ENCODE measurements at places on chromosomes 1 and 21.
A peak's percentile ranks its signal among the peaks of the same experiment; 100 is the strongest.

DNA sequence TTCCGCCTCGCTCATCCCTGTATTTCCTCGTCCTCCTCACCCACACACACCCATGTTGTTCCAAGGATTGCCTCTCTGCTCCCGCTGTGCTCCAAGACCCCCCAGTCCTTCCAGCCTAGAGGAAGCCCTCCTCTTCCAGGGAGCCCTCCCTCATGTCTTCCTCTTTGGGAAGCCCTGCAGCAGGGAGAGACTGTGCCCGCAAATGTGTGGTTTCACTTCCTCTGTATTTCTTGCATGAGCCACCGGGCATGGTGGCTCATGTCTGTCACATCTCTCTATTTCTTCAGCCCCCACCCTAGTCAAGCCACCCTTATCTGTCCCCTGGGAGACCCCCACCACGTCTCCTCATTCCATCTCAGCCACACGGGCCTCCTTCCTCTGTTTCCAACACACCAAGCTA, 57.5 kb upstream of the PAX7 start:
- no peak for DNase-seq

GRCh38 chr21:42796327-42797062, 82.8 kb downstream of the WDR4 start:
- DNase-seq = no peak

GRCh38 chr1:89822999-89823628, 2.3 kb downstream of the LRRC8D start:
- no peak for DNase-seq

- no peak for DNase-seq
These were observed 46.0 kb downstream of the PTPRU start for GRCh38 chr1:29282135-29282923.

DNA sequence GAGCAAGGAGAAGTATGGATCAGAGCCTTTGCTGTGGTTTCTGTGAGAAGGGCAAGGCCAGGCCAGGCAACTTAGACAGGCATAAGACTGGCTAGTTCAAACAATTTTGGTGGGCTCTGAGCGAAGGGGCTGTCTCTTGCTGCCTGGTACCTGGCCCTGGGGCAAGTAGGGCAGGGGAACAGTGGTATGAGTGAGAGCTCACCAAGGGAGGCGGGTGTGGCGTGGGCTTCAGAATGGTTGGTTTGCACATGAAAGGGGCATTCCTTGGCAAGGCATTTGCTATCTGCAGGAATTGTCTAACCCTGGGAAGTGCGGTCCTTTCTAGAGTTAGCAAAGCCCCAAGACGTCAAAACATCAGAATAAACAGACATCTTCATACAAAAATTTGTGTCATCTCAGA, 210.5 kb downstream of the CAMTA1 start:
- no peak for DNase-seq

DNA sequence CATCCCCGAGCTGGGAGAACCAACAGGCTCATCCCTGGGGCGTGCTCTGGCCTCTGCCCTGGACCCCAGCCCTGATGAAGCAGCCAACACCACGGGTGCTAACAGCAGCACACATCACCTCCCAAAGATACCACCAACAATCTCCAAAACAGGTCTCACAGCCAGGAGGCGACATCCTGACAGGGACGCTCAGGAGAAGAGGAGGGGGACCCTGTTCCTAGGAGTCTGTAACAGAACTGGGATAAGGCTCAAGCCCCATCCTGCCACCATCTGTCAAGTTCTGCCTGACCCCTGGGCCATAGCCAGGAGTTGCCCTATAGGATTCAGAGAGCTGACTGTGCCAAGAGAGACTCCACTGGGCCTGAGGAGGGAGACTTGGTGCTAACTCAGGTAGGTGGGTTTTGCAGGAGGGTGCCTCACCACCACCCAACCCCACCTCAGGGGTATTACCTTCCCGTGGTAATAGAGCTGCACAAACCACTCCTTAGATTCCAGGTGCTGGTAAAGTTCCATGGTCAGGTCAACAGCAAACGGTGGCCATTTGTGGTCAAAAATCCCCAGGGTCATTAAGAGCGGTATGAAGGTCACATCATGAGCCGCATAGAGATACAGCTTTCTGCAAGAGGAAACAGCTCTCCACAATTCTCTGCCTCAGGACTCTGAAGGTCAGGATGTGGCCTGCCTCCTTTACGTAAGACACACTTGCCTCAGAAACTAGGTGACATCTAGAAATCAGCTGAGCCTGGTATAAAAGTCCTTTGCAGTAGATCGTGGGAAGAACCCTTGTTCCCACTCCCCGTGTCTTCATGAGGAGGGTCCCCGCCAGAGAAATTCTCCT, 22.3 kb downstream of the ACP6 start:
- no peak for DNase-seq

DNA sequence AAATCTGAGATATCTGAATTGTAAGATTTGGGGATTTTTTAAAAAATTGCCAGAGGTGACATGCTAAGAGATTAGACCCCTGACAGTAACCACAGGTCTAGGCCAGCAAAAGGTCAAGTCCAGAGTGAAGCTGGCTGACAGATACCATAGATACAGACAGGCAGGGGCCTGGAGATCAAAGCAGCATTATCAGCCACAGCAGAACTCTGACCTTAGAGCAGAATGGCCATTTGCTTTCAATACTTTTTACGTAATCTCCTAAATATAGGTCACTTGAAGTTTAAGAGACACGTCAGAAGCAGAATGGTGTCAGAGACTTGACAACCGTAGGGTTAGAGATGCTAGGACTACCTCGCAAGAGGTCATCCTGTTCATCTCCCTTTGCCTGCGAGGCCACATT, 40.8 kb upstream of the RXRG start:
- no peak for DNase-seq

- no peak for DNase-seq
These were observed 15.4 kb downstream of the SLC2A7 start for GRCh38 chr1:9010781-9011323.

- no peak for DNase-seq
These were observed 16.9 kb upstream of the KIAA0040 start for GRCh38 chr1:175209493-175209921.

DNA sequence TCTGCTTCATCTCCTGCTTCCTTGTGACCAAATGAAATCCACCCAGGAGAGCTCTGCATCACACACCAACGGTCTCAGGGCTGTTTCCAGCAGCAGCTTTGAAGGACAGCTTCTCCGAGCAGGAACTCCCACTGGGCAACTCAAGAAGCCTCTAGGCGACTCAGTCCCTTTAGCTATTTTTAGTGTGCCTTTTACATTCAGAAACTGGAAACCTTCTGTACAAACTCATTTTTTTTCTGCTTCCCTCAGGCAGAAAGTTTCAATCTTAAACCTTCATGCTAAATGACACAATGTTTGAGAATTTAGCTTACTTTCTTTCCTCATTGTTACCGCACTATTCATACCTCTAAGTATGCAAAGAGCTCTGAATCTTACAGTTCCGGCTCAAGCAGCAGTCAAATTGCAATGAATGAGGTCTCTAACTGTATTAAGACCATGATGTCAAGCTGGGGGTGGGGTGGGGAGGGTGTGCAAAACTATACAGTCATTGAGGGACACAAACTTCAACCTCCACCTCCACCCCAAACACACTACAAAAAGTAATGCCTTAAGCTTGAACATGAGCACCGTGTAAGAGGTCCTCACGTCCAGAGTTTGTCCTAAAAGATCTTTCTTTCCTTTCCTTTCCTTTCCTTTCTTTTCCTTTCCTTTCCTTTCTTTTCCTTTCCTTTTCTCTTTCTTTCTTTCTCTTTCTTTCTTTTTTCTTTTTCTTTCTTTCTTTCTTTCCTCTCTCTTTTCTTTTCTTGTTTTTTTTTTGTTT, 16.4 kb upstream of the TARBP1 start:
- no peak for DNase-seq

- peak; percentile 84 for DNase-seq
These were observed at the start of gene TSTD1 for GRCh38 chr1:161038523-161039153. Gene TSTD1 (minus strand): TSS chr1:161038964. CDS start chr1:161038889, 75 bp downstream.

DNA sequence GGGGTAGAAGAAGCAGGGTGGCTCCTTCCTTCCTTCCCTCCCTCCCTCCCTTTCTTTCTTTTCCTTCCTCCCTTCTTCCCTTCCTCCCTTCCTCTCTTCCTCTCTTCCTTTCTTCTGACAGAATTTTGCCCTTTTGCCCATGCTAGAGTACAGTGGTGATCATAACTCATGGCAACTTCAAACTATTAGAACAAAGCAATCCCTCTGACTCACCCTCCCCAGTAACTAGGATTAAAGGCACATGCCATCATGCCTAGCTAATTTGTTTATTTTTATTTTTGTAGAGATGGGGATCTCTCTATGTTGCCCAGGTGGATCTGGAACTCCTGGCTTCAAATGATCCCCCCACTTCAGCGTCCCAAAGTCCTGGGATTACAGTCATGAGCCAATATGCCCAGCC, 10.0 kb upstream of the RPE65 start:
- DNase-seq = no peak

Measured in activated CD4-positive, alpha-beta T cell treated with anti-CD3 and anti-CD28 coated beads for 4 hours (primary cell).